ENCODE measurements at places on chromosomes 13 and 19.

- DNase-seq: no peak
These were observed 91.2 kb downstream of the GGACT start for GRCh38 chr13:100497389-100497788.

DNA sequence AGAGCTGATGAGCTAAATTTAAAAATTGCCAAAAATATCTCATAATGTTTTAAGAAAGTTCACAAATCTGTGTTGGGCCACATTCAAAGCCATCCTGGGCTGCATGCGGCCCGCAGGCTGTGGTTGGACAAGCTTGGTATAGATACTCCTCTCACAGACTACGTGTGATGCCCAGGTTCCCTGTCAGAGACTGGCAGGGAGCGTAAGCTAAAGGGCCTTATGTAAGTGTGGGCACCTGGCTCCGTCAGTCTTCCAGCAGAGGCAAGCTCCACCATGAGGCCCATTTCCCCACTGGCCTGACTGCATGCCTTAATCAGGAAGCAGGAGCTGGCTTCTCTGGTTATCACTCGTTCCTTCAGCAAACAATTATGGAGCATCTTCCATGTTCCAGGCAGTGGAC, 200.2 kb downstream of the FOXO1 start:
- no peak for DNase-seq

- no peak for DNase-seq
These were observed 1004.1 kb upstream of the PCDH9 start for GRCh38 chr13:68234274-68234673.

GRCh38 chr19:48678201-48678600, 5.4 kb upstream of the NTN5 start:
- DNase-seq: no peak

DNA sequence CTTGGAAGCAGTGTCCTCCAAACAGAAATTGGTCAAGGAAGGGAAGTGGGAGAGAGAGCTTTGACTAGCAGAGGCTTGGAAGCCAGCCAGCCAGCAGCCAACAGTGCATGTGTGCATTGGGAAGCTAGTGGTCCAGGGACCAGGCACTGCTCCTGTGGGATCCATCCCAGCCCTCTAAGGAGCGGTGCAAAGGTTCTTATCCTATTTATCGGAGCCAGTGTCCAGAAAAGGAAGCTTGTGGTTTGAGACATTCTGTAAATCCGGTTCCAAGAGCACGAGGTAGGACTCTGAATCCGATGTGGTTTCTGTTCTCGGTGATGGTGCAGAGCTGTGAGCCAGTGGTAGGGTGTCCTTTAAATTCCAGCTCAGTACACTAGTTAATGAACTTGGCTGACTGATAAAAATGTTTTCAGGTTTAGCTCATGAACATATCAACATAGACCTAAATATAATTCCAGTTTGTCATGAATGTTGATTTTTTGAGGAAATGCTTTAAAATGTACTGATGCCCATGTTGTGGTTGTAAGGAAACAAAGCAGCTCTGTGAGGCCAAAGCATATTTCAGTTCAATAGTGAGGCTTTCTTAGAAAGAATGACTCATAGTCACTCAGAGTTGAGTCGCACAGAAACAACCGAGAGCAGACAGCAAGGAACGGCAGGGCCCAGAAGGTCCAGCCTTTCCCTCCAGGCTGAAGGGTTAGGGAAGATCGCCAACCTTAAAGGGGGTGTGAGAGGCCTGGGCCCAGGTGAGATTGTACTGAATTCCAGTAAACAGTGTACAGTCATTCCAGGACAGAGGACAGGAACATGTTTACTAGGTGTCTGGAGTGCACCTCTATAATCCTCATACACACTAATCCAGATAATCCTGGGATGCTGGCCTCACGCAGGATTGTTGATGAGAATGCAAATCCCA, 21.5 kb upstream of the GARRE1 start:
- no peak for DNase-seq

DNA sequence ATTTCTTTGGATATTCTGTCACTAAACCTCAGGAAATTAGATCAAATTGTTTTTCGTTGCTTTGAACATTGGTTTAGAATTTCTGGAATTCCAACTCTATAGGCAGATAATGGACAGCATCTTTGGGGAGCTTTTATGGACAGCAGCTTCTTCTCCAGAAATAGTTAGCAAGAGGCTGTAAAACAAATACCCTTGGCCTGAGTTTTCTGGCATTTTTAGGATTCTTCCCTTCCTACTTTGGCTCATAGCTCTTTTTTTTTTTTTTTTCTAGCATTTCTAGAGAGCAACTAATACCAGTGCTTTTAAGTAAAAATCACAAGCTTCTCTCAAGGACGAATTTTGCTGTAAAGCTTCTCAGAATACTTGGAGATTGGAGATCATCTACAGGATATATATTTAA, 169.8 kb upstream of the SPRY2 start:
- DNase-seq: no peak

- DNase-seq: no peak
These were observed 806 bp downstream of the ZNF414 start for GRCh38 chr19:8513036-8513686.

GRCh38 chr13:113178070-113178895, 19.8 kb downstream of the PROZ start:
- no peak for DNase-seq

- no peak for DNase-seq
These were observed 193.1 kb downstream of the ZNF486 start for GRCh38 chr19:20359933-20360720.
